ENCODE measurements at places on chromosomes 2 and 18.

DNA sequence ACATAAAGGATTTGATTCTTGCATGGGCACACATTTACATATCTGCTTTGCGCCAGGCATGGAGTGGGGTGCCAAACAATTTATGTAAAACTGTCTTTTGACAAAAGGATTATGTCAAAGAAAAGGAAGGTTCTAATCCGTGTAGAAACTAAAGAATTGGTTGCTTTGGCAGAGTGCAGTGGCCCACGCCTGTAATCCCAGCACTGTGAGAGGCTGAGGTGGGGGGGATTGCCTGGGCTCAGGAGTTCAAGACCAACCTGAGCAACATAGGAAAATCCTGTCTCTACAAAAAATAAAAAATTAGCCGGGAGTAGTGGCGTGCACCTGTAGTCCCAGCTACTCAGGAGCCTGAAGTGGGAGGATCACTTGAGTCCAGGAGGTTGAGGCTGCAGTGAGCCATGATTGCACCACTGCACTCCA lies 1.1 kb upstream of the MTERF4 start:
- no peak for DNase-seq

DNA sequence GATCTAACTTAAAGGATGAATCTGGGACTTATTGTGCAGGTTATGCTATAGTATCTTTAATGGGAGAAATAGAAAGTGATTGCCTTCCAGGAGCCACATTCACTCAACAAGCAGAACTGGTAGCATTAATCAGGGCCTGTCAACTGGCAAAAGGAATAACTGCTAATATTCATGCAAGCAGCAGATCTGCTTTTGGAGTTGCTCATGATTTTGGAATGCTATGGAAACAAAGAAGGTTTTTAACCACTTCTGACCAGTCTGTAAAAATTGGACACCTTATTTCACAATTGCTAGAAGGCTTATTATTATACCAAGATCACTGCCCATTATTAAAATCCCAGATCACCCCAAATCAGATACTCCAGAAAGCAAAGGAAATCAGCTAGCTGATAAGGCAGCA lies 200.4 kb downstream of the MREG start:
- DNase-seq, result peak; percentile 53

DNA sequence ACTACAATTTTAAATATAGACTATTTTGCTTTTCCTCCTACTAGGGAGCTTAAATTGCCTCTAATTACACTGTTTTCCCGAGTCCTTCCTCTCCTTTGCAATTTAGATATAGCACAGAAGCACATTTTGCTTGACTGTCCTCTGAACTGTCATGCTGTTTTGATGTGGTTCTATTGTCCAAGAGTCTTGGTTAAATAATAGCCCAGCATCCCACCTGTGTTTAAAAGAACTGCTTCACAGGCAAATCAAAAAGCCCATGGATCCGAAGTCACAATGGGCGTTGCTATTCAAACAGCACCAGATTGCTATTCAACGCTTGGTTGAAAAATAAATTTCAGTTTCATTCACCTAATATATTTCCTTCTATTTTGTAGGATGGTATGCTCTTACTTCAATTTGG lies 22.3 kb upstream of the ACTR3 start:
- DNase-seq, result no peak

DNA sequence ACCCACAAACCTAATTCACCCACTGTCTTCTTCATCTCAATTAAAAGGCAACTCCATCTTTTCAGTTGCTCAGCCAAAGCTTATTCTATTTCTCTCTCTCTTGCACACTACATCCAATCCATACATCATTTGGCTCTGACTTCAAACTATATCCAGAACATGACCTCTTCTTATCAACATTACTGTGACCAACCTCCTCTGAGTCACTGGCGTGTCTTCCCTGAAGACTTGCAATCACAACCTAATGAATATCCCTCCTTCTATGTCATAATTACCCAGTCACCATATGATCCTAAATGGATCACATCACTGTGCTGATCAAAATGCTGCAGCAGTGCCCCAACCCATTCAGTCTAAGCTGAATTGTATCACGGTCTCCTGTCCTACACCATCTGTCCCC lies 22.6 kb upstream of the SULT1C3 start:
- DNase-seq, result no peak

- no peak for DNase-seq
Measured at GRCh38 chr2:68302281-68302875, 17.4 kb downstream of the CNRIP1 start.

- no peak for DNase-seq
Measured at GRCh38 chr2:48200620-48201293, 294.5 kb upstream of the FBXO11 start.

DNA sequence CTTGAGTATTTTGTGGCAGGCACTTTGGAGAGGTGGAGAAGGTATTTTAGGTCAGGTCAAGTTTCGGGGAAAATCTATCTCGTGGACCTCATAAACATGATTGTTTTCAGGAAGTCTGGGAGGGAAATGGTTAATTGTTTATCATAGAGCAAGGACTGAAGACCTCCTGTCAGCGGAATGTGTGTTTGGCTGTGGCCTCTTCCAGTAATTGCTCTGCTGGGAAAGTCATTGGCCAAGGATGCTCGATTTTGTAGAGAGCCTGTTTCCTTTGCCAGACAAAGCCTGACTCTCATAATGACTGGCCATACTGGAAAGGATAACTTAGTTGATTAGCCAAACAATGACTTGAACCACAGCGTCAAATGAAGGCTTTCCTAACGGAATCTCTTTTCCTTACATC lies 30.0 kb downstream of the IL1R2 start:
- DNase-seq, result no peak

DNA sequence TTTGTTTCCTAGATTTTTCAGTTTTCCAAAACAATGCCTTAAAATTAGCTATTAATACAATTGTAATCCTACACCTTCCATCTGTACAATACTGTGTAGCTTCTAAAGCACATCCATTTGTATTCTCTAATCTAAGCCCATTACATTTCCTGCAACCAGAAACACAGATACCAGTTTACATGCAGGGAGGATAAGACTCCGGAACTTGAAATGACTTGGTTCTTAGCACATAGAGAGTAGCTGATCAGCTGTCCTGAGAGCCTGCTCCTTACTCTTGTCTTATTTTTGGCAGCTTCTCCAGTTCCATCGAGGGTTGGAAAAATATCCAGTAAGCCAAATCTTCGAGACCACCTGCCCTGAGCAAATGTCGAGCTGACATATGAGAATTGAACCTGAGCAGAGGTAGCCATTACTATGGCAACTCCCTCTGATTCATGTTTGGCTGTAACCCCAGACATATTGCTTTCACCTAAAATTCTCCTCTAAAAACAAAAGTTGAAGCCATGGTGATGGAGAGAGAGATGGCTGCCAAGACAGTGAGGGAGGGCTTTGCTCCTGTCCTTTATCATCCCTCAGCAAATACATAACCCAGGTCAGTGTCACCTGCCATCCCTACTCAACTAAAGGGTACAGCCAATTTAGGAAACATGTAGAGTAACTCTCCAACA lies 542.8 kb downstream of the IRS1 start:
- no peak for DNase-seq

DNA sequence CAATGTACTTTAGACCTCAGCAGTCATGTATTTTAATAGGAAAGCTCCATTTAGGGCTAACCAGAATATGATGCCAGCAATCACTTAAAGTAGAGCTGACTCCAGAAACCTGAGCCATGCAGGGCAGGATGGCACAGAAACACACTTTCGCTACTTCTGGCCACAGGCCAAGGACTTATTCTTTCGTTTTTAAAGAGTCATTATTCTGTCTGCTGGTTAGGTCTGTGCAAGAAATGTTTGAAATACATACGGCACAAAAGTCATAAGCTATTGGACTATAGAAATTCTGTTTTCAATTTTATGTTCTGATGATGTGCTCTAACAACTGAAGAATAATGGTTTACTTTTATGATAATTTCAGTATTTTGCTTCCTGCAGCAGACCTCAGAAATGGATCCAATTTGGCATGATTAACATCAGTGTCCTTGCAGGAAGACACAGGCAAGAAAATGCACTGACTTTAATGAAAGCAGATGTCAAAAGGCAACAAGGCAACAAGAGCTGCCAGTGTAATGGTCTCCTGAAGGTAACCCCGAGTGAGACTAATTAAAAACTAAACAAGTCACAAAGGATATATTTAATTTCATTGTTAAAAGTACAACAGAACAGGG lies 114.4 kb upstream of the CHRNA1 start:
- no peak for DNase-seq

GRCh38 chr2:234863043-234863934 lies 88.5 kb upstream of the SH3BP4 start:
- DNase-seq, result no peak

GRCh38 chr2:109255654-109256053 lies 126.6 kb downstream of the SH3RF3 start:
- DNase-seq, result no peak
